Activated naive CD4-positive, alpha-beta T cell treated with anti-CD3 and anti-CD28 coated beads, Interleukin-2, amount 50 U/mL, for 16 hours (primary cell): ENCODE measurements at places on chromosomes 6 and 20.

- DNase-seq, result no peak
Measured at GRCh38 chr20:53513489-53514298, 79.9 kb downstream of the ZNF217 start.

DNA sequence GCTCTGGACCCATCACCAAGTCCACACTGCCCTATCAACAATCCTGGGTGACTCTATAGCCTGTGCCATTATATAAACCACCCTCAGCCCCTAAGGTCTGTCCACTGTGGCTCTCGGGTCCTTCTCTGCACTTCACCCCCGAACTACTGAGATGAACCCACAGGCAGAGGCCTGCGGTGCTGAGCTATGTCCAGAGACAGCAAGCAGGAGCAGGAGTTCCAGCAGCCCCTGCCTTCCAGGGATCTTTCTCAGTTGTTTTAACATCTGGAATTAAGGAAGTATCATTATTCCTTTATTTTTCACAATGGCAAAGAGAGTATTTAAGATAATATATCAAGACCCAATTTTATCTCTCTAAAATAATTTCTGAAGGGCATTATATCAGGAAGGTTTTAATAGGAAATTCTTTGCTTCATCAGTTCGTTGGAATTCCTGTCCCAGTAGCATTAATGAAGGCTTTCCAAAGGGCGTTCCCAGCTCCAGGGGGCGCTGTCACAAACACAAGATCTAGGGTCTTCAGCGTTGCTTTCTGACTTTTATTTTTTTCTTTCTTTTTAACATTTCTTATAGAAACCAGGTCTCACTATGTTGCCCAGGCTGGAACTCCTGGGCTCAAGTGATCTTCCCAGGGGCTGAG, 27.3 kb downstream of the RRBP1 start:
- DNase-seq, result no peak

- no peak for DNase-seq
Measured at GRCh38 chr6:166691199-166691598, 64.1 kb upstream of the RPS6KA2 start.

DNA sequence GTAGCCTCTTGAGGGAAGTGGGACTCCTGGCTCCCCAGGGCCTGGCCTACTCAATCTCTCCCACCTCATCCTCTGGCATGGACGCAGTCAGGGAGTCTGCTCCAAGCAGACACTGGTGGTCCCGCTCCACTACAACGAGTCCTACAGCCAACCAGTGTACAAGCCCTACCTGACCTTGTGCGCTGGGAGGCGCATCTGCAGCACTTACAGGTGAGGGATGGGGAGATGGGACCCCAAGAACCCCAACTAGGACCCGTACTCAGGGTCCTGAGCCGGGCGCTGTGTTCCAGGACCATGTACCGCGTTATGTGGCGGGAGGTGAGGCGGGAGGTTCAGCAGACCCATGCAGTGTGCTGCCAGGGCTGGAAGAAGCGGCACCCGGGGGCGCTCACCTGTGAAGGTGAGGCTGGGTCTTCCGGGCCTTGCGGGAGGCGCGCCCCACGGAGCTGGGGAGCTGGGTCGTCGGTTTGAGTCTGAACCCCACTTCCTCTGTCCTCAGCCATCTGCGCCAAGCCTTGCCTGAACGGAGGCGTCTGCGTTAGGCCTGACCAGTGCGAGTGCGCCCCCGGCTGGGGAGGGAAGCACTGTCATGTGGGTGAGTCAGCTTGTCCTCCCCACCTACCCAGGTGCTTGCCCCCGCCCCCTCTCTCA, 2.1 kb downstream of the EGFL8 start:
- no peak for DNase-seq

GRCh38 chr6:17621003-17621402, 20.9 kb downstream of the FAM8A1 start:
- DNase-seq, result no peak

DNA sequence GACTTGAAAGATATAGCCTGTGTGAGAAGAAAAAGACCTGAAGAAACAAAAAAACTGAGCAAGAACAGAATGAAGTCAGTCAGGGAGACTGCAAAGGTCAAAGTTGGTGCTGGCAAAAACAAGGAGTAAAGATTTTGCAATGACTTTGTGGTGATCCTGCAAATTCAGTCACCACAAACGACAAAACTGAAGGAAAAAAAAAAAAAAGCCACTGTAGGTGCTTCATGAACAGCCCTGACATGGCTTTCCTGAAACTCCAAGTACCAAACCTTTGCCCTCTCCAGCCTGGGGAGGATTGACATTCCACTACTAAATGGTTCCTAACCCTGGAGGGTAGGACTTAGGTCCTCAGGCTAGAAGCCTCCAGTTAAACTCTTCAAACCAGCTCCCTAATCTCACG, 114.7 kb upstream of the BEND3 start:
- no peak for DNase-seq

DNA sequence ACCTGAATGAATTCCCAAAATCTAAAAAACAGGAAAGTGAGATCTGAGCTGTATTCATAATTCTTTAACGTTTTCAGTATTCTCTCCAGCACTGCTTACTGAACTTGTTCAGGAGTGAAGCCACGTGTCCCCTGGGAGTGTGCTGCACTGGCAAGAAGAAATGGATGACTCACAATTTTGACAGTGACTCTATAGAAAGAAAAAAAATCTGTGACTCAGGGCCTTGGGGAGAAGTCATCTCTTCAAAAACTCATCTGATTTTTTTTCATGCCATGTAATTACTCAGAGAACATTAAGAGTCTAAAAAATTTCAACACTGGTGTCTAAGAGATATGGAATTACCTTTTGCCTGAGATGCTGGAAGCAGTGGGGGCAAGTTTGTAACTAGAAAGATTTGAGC, 39.7 kb downstream of the ANKEF1 start:
- DNase-seq, result no peak

DNA sequence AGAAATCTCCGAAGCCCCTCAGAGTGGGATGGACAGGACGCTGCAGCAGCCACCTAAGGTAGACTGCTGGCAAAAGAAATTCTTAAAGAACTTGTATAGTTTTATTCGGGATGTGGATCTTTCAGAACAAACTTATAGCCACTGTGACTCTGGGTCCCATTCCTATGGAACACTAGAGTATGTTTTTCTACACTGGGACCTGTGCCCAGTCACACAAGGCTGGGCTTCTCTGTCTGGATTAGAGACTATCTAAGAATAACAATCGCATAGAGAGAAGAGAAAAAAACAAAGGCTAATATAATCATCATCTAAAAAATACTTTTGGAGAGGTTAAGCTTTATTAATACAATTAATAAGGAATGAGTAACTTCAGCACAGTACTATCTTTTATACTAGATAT, 28.9 kb downstream of the RMND1 start:
- no peak for DNase-seq

- DNase-seq, result no peak
Measured at GRCh38 chr20:62678553-62678952, 30.1 kb upstream of the NTSR1 start.

DNA sequence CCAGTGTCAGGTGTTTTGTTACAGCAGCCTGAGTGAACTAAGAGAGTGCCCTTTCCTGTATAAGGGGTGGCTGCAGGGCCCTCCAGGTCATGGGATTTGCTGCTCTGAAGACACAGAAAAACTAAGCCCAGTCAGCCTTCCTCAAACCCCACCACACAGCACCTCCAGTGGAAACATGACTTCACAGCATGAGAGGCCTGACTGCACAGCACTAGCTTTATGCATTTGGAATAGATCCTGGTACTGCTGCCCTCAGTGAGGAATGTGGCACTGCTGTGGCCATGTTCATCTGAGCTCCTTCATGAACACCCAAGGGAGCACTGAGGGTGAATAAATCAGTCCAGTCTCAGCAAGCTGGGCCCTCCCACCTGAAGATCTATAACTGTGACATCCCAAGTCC, 296.1 kb upstream of the FOXQ1 start:
- no peak for DNase-seq

DNA sequence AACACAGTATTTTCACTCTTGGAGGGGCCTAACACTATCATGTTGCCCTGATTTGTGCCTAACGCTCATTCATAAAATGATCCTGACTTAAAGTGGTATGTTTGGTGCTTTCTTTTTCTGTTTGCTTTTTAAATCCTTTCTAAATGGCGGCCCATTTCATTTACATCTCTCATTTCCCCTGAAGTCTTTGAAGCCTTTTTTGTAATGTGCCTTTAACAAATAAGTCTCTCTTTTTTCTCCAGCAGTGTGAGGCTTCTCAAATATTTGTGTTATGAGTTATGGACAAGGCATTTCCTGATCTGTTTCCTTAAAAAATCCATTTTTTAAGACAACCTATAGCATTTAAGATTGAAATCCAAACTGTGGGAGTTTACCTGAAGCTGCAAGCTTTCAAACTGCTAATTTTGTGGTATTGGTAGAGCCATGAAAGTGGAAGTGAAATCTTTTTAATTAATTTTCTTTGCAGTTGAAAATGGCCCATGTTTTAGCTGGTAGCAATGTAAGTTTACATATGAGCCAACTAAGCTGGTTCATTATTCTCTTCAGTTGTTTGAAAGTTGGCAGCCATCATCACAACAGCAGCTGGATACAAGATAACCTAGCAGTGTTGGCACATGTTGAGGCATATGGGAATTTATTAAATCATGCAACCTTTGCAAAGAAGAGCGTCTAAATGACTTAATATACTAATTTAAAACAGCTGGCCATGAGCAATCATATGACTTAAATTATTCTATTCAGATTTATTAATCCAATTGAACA, 469.7 kb downstream of the CDKAL1 start:
- DNase-seq, result no peak

- DNase-seq, result no peak
Measured at GRCh38 chr6:74044417-74045096, 348.6 kb downstream of the CD109 start.

DNA sequence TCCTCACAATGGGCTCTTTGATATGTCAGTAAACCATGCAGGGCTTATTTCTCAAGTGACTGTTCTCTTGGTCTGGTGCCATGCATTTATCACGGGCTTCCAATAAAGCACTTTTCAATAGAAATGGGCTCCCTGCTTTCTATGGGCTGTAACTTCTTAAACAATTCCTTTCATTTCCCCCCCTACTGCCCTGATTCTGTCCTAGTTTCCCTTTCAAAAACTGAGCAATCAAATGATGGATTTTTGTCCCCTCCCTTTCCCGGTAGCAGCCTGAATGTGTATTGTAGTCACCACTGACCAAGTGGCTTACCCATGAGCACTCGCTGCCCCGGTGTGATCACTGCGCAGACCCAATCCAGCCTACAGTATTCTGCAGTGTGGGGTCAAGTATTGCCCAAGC, 13.9 kb downstream of the RPS10 start:
- no peak for DNase-seq

DNA sequence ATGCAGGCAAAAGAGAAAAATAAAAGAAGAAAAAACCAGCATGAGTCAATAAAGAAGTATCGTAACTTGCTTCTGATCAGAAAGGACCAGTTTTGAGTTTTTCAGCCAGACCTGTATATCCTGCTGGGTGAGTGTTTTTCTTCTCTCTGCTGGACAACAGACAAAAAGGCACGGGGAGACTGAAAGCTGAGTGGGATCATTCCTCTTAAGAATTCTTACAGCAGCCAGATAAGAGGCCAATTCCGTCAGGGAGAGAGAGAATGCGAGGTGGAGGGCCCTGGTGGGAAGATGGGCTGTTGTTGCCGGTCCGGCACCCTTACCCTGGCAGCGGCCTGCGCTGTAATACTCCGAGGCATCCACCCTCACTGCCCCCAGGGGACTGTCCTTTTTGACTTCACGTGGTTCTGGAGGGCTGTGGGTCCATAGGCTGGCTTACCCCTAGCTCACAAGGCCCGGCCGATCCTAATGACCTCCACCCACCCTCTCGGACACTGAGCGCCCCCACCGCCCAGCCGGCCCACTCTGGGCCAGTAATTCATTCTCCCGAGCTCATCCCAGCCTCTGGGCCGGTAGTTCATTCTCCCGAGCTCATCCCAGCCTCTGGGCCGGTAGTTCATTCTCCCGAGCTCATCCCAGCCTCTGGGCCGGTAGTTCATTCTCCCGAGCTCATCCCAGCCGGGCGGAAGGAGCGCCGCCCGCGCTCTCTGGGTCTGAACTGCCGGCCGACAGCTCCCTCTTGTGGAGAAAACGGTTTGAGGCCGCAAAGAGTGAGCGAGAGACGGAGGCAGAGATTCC, 118.3 kb upstream of the SIRPA start:
- peak; percentile 83 for DNase-seq

DNA sequence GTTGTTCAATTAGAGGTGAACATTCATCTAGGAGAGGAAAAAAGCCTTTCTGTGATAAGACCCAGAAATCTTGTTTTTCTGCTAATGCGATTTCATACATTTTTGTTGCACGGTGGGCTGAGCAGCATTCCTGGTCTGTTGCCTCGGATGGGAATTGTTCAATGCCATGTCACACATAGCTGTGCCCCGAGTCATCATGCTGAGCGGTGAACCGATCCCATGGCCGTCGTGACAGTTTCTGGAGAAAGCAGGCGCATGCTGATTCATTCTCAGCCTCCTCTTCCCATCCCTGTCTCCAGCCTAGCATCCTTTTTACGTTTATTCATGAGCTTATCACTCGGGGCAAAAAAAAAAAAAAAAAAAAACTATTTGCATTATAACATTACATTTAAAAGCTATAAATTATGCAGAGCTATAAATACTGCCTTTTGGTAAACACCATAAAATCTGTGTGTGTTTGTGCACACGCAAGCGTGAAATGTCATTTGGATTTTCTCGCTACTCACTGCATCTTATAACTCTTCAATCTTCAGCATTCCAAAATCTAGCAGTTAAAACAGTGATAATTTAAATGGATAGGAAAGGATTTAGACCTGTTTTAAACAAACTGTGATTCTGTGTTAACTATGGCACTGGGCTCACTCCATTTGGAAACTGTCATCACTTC, 58.9 kb upstream of the IFNGR1 start:
- no peak for DNase-seq

GRCh38 chr20:8057871-8058270, 38.3 kb upstream of the TMX4 start:
- no peak for DNase-seq

DNA sequence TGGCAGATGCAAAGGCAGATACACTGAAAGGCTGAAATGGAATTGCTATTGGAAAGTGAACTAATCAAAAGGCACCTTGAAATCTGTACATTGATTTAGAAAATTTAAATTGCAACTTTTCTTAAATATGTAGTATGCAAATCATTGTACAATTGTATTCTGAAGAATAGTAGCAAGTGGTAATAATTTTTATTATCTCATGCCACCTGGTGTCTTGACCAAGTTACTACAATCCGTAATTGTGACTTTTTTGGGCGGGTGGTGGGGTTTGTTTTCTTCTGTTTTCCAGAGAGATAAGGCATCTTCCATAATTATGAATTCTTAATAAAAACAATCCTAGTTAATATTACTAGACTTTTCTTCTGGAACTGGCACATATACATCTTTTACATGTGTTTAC, 12.5 kb upstream of the BCKDHB start:
- DNase-seq, result no peak

DNA sequence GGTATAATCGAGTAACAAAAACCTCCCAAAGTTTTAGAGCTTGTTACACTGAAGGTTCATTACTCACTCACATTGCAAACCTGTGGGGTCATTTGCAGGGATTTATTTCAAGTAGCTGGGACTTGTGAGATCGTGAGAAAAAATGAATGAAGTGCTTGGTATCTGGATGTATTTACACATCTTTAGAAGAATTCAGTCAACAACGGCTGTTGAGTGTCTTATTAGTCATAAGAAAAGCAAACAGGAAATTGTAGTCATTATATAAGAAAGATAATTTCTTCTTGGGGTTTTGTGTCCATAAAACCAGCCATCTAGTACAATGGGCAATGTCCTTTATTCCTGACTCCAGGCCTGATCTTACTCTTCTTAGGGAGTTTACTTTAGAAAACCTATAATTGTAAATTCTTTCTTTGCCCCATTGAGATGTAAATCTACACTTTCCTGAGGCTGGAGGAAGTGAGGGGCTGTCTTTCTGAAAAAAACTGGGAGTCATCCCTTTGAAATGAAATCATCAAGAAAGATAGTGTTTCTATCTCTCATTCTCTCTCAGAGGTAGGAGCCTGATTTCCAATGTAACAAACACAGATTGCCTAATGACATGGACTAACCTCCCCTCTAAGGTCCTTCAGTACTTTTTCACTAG, 202.5 kb upstream of the ASCC3 start:
- no peak for DNase-seq
